ENCODE measurements at places on chromosomes 7 and 10.
A peak's percentile ranks its signal among the peaks of the same experiment; 100 is the strongest.

- no peak for DNase-seq
Observed at GRCh38 chr10:79054203-79055099, 14.3 kb upstream of the ZMIZ1 start.

DNA sequence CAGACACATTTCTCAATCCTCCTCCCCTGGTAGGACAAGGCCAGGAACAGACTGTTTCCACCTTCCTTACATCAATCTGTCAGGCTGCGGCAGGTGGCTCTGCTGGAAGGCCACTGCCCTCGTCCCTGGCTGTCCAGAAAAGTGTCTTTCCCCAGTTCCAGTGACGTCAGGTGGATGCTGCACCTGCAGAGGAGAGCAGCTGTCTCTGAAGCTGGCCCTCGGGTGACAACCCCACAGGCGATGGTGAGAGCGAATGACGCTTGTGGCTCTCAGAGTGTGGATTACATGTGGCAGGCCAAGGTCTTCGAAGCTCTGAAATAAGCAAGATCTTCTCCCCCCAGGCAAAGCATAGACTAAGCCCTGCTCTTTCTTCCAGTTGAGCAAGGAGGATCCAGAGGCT is 146.9 kb upstream of the RET start:
- DNase-seq = no peak

- DNase-seq = no peak
Observed at GRCh38 chr7:117061751-117062150, 108.5 kb downstream of the ST7 start.

DNA sequence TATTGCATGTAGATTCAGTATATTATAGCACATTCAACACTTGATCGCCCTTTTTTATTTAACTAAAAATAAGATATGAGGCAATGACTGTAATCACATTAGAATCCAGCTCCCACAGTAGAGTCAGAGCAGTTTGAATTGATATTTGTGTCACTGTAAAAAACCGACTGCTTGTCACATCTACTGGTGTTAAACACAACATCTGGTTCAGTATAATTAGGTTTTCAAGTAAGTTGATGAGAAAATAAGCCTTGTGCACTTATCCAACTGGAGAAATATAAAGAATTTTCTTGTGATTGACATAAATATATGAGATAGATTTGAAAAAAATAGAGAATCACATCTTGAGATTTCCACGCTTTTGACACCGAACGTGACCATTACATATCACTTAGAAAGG is 69.0 kb downstream of the CHRM2 start:
- no peak for DNase-seq

GRCh38 chr10:46285300-46285699 is 1.5 kb upstream of the ANTXRL start:
- no peak for DNase-seq

DNA sequence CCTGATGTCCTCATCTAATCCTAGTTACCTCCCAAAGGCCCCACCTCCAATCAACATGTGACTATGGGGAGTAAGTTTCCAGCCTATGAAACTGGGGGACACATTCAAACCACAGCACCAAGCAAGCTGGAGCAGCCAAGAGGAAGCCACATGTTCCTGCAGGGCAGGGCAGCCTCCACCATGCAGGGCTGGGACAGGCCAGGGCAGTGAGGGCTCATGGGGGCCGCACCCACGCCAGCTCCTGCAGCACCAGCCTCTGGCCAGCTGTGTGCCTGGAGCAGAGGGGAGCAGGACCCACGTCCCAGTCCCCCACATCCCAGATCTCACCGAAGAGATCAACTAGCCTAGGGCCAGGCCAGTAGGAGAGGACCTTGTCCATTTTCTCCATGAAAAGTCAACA is 85.9 kb upstream of the INSIG1 start:
- DNase-seq = no peak

DNA sequence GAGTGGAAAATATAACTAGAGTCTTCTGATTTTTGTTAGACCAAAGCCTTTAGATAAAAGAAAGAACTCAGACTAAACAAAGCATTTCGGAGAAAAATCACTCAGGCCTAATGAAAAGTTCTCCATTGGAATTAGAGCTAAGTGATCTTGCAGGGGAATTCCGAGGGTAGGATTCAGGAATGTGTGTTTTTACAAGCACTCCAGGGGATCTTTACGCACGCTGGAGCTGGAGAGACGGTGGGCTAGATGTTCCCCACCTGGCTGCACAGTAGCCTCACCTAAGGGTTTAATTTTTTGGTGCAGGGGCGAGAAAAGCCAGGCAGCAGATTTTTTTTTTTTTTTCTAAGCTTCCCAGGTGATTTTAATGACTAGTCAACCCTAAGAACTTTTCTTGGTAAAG is 7.9 kb upstream of the PAPSS2 start:
- no peak for DNase-seq

DNA sequence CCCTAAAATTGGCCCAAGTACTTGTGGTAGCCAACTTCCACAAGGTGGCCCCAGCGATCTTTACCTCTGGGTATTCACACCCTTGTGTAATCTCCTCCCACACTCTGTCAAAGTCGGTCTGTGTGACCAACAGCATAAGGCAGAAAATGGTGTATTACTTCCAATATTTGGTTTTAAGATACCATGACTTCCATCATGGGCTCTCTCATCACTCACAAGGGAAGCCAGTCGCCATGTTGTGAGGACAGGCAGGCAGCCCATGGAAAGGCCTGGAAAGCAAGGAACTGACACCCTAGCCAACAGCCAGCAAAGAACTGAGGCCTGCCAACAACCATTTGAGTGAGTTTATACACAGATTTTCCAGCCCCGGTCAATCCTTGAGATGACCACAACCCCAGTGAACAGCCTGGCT is 91.0 kb upstream of the KMT2E start:
- DNase-seq = peak; percentile 60

GRCh38 chr10:92222603-92223262 is 68.1 kb downstream of the CPEB3 start:
- DNase-seq = no peak

GRCh38 chr7:30796105-30796869 is 25.1 kb downstream of the MINDY4 start:
- DNase-seq = no peak

DNA sequence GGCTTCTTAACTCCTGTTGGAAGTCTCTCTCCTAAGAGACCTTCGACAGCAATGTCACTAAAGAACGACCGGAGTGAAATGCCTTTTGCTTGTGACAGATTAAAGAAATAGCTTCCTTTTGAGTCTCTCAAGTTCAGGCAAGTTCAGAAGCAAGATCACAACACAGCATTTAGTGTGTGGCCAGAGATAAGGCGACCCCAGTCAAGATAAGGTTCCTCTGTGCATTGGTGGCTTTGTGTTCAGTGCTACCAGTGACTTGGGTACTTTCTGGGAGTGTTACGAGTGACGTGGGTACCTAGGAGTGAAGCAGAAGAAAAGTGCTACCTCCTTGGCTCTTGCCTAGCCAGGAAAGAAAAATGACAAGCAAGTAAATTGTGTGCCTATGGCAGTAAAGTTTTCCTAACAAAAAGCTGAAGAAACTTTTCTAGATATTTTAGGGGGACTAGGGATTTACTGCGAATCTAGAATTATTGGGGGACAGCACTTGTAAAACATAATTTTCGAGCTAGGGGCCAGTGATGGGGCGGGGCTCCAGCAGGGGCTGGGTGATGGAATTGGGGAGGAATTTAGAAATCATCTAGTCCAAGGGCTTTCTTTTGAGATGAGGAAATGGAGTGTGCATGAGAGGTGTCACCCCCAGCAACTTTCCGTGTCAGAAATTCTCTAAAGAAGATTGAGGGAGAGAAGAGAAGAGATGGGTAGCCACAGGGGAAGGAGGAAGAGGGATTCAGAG is 191.9 kb upstream of the LYZL2 start:
- no peak for DNase-seq
